ENCODE measurements at places on chromosomes 13 and 19.

- no peak for DNase-seq
These were observed 62.0 kb upstream of the EDNRB start for GRCh38 chr13:77980592-77980991.

GRCh38 chr19:52188822-52189734 lies 774 bp upstream of the PPP2R1A start:
- DNase-seq, result no peak

- no peak for DNase-seq
These were observed 2.6 kb downstream of the ERVK3-1 start for GRCh38 chr19:58307736-58308135.

- no peak for DNase-seq
These were observed 40.9 kb downstream of the MCF2L start for GRCh38 chr13:113009743-113010509.

DNA sequence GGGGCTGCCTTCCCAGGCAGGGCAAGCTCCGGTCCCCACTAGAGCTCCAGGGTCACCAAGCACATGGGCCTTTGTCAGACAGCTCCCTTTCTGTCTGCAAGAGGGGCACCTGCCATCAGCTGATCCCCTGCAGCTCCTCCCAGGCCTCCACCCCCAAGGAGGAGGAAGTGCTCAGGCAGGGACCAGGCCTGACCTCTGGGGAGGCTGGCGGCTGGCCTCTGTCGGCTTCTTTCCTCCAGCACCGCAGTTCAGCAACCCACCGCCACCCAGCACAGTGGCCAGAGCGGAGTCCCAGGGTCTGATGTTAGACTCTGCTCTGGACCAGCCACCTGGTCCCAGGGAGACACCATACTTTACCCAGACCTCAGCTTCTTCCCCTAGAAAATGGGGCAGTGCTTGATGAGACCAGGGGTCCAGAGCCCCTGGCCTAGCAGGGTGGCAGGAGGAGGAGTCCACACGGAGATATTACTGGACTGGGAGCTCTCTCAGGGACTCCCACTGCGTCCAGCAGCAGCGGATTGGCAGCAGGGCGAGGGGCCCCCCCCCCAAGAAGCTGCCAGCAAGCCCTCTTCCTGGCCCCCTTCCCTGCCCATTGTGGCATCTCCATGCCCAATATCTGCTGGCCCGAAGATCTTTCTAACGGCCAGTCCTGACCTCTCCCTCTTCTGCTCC lies 24.1 kb downstream of the NKPD1 start:
- no peak for DNase-seq

- no peak for DNase-seq
These were observed 54.8 kb downstream of the DGKH start for GRCh38 chr13:42102961-42103865.

GRCh38 chr19:57033576-57033975 lies 86.2 kb upstream of the USP29 start:
- no peak for DNase-seq

DNA sequence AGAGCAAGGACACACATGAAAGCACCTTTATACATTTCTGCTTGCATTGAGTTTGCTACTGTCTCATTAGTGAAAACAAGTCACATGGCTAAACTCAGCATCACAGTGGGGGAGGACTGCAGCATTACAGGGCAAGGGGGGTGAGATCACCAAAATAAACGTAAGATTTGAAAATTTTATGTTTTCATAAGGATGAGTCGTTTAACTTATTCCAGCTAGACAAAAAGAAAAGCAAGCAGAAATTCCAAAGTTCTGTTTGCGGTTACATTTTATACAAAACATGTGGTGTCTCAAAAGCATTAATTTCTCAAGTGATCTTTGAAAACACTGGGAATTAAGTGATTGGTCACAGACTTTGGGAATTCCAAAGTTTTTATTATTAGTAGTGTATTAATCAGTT lies 261.4 kb upstream of the RXFP2 start:
- DNase-seq, result no peak

- no peak for DNase-seq
These were observed 122.0 kb upstream of the ARGLU1 start for GRCh38 chr13:106689906-106690305.

DNA sequence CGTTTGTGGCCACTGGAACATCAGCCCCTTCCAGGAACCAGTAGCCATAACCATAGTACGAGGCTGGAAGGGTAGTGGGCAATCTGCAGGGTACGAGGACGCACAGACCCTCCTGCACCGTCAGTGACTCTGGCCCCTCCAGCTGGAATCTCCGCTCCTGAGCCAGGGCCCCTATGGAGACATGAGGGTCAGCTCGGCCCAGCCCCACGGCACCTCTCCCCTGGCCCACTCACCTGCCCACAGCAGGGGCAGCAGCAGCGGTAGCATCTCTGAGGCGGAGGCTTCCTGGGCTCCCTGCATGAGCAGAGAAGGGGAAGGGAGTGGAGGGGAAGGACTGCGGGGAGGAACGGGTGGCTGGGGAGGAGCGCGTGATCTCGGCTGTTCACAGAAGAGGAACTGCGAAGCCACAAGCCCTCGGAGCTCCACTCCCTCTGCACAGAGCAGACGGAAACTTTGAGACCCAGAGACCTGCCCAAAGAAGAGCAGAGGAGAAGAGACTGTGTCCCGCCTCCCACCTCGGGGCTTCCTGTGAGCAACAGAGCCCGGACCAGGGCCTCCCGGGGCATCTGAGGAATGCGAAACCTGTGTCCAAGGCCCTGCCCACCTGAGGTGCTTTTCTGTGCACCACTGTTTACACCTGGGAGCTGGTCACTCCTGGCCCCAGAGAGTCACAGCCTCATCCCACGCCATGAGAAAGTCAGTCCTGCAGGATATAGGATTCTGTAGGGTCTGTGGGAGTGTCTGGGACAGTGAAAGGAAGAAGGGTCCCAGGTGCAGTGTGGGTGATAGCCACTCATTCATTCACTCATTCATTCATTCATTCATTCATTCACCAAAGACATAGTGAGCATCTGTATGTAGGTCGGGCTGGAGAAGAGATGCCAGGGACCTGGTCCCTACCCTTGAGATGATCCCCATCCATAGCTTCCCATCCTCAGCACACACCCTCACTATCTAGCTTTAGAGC lies at the start of gene SIGLEC6:
Gene SIGLEC6 (minus strand): TSS at position 322 of the 967 bp plus-strand sequence. CDS start 22 bp downstream, at position 300.
- DNase-seq, result no peak

DNA sequence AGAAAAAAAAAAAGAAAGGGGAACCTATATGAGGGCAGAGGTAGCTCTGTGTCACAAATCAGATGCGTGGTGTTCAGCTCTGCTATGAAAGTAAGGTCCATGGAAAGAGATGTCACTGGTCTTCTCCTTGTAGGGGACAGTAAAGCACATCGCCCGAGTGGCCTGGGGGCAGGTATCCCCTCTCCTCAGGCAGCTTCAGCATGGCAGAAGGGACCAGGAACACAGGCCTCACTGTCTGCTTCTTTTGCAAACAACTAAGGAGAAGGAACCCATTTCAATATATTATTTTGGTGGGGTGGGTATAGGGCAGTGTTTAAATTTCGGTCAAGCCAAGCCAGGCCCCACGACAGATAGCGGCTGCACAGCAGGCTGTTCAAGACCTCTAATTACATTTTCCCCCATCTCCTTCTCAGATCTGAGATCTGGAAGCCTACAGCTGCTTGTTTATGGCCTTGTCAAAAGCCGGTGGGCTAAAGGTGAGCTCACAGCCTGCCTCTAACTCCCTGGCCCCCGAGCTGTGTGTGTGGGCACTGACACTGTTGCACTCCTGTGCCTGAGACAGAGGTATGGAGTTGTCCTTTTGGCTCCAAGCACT lies 72.8 kb downstream of the HSPH1 start:
- DNase-seq, result no peak

- DNase-seq, result no peak
These were observed 1192.2 kb downstream of the PCDH17 start for GRCh38 chr13:58823701-58824100.

- DNase-seq, result no peak
These were observed 66.8 kb downstream of the TEX29 start for GRCh38 chr13:111387026-111387871.

DNA sequence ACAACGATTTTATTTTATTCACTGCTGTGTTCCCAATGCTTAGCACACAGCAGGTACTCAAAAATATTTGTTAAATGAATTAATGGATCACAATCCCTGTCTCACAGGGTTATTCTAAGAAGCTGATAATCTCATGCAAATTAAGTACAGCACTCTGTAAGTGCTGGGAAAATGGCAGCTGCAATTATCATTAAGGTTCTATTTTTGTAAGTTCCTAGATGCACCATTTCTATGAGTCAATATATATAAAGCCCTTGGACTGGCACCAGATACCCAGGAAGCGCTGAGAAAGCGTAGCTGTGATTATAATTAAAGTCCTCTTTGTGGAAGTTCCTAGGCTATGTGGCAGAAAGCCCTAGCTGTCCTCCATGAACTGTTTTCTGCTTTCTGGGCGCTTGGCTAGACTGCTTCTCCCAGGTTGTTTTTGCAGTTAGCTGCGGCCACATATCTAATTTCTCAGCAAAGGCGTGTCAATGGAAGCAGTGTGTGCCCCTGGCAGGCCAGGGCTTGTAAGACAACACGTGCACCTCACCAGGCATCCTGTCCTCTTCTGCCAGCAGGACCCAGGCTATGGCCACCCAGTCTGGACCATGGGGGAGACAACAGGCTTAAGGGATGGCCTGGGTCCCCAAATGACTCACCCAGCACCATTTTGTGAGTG lies 5.2 kb upstream of the SRRM5 start:
- no peak for DNase-seq

DNA sequence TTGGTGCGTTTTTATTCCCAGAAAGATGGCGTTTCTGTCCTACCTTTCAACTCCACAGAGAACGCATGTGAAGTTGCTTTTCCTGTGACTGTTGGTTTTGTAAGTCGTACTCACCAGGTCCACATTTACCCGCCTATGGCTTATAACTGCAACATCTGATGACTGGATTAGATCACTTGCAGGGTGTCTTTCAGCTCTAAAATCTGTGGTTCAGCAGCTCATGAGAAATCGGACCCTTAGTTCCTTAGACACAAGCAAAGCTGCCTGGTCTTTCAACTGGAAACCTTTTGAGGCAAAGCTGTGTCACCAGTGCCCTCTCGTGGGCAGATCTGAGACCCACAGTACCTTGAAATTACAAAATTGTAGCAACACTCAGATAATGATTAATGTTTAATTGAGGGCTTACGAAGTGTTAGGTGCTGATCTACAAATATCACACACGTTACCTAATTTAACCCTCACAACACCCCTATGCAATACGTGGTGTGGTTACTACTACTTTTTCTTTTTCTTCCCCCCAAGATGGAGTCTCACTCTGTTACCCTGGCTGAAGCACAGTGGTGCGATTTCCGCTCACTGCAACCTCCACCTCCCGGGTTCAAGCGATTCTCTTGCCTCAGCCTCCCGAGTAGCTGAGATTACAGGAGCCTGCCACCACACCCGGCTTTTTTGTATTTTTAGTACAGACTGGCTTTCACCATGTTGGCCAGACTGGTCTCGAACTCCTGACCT lies 65.4 kb downstream of the RUBCNL start:
- DNase-seq, result peak; percentile 62

GRCh38 chr13:59342400-59342799 lies 821.3 kb downstream of the DIAPH3 start:
- DNase-seq, result no peak

DNA sequence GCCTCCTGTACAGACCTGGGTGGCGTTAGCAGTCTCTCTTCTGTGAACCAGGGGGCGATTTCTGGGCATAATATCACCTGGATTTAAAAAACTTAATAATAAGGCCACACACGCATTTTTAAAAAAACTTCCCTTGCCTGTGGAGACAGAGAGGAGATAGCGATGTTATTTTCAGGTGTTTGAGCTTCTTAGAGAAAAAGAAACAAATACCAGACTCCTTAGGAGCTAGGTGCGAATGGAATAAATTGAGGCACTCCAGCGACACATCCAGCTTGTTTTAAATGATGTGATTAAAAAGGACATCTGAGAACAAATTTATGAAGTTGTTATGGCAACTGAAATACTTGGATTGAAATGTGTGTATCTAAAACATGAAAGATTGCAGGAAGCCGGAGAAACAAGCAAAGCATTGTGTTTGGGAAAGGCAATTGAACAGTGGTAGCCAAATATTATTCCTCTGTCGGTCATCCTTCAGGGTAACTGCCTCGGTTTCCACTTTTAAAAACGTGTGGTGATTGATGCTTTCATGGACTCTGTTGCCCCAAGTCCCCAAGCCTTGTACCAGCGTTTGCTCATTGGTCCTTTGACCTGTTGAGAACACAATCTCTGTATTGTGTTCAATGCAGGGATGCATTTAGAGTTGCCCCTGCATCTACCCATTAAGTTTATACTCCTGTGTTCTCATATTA lies 158.7 kb downstream of the TM9SF2 start:
- DNase-seq, result no peak

GRCh38 chr13:32737111-32737571 lies 150.9 kb downstream of the PDS5B start:
- no peak for DNase-seq

DNA sequence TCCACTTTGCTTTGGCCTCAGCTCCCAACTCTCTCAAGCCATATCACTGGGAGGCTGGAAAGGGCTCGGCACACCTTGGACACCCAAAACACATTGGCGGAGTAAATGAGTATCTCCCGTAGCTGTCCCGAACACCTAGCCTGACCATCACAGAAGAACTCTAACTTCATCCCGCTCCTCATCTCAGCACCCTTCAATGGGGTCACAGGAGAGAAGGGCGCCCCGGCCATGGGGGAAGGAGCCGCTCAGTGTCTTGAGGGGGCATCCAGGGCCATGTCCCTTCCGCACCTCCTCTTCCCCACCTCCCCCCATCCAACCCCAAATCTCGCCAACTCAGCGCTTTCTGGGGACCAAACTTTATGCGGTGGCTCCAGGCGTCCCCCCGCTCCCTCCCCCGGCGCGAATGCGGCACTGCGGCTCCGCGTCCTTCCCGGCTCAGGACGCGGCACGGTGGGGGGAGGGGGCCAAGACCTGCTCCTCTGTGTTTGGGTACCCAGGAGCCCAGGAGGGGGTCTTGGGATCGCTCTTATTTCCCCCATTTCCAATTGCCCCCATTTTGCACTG lies 3.0 kb downstream of the KCNC3 start:
- no peak for DNase-seq

- no peak for DNase-seq
These were observed 1018.3 kb downstream of the DIAPH3 start for GRCh38 chr13:59145381-59145780.

DNA sequence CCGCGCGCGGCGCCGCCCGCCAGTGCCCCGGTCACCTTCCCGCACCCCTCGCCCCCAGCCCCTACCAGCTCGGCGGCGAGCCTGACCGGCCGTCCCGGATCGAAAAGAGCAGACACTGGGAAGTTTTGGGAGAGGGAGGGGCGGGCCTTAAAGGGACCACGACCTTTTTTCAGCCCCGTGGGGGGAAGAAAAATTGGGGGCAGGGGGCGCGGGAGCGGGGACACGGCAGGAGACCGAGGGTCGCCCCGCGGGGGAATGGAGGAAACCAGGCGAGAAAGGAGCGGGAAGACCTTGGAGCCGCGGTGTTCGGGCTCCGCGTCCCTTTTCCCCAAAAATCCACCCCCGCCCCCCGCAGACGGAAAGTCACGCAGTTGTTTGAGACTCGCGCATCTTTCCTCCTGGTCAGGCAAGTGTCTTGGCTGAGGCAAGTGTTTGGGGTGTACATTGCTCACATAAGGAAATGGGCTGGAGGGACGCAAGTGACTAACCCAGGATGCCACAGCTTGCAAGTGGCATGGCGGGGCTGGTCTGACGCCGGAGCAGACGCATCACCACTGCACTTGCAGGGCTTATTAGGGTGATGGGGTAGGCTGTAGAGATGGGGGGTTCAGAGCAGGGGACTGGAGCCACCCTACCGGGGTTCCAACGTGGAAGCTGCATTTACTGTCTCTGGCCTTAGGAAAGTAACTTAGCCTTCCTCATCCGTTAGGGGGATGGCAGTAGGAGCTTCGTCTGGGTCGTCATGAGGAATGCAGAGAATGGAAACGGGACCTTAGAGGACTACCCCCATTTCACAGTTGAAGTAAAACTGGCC lies 2.7 kb upstream of the HNRNPL start:
- no peak for DNase-seq

- DNase-seq, result no peak
These were observed 222.1 kb downstream of the ZIC5 start for GRCh38 chr13:99749271-99750019.
